ENCODE measurements at places on chromosomes 16 and 17. TPM values are rescaled to one million over a fixed set of nuclear protein-coding genes. Genes with fewer than 3 reads are reported as not detected.

ARL5C gene
- total RNA-seq: not detected

SPECC1 gene
- 7.3 TPM for total RNA-seq

EPX gene
- not detected for total RNA-seq

P2RX1 gene
- total RNA-seq: not detected

LPO gene
- not detected for total RNA-seq

CYTH1 gene
- 45.6 TPM for total RNA-seq

GPRC5C gene
- 17.5 TPM for total RNA-seq

CDRT15 gene
- not detected for total RNA-seq

RNF213 gene
- 209 TPM for total RNA-seq

OTOA gene
- 0.06 TPM for total RNA-seq

NTN3 gene
- 0.35 TPM for total RNA-seq

CDH16 gene
- total RNA-seq: not detected

GGNBP2 gene
- total RNA-seq: 45.5 TPM

TMC5 gene
- not detected for total RNA-seq

HIGD1B gene
- total RNA-seq: not detected

TP53TG3 gene
- not detected for total RNA-seq

ITGA2B gene
- total RNA-seq: 0.24 TPM

PRR35 gene
- not detected for total RNA-seq

ANKRD40CL gene
- total RNA-seq: not detected

HERPUD1 gene
- 51.7 TPM for total RNA-seq

C1QBP gene
- 166 TPM for total RNA-seq

SEZ6L2 gene
- 6.9 TPM for total RNA-seq

CRYBA1 gene
- not detected for total RNA-seq

CDR2 gene
- total RNA-seq: 74.1 TPM

SP2 gene
- total RNA-seq: 11.5 TPM
